ENCODE measurements at places on chromosomes 11 and 22.

GRCh38 chr22:28977481-28977971 lies 84.1 kb downstream of the C22orf31 start:
- DNase-seq: no peak

DNA sequence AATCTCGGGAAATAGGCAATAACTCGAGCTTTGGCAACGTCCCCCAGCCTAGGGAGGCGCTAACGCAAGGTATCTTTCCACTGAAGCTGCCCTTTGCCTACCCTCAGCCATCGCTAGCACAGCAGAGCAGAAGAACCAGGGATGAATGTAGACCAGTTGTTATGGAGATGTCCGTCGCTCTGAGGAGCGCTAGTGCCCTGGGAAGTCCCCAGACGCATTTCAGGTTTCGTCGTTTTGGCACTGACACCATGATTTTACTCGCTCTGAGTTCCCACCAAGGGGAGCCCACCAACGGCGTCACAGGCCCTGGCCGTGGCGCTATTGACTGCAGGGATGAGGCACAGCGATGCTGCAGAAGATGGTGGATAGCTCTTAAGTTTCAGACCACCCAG lies 22.7 kb upstream of the BDNF start:
- DNase-seq: no peak

GRCh38 chr22:24037851-24038765 lies 27.0 kb downstream of the CABIN1 start:
- no peak for DNase-seq

- peak; percentile 25 for DNase-seq
Measured at GRCh38 chr22:19207401-19207808, 28.9 kb upstream of the SLC25A1 start.

GRCh38 chr11:107217444-107217843 lies 199.2 kb upstream of the GUCY1A2 start:
- DNase-seq: no peak

DNA sequence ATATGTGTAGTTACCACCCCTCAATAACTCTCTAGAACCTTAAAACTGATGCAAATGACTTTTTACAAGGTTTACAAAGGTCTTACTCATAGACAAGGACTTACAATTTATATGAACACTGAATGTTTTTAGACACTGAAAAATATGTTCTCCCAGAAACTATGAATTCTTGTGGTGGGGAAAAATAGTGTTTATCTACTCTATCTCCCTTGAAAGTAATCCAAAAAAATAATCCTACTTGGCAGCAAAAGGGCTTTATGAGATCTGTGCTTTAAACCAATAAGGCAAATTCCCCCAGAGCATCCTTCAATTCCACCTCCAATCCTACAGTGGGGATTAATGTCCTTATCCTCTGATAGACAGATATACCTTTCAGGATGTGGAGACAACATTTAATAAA lies 1984.1 kb upstream of the RAG2 start:
- DNase-seq: no peak

DNA sequence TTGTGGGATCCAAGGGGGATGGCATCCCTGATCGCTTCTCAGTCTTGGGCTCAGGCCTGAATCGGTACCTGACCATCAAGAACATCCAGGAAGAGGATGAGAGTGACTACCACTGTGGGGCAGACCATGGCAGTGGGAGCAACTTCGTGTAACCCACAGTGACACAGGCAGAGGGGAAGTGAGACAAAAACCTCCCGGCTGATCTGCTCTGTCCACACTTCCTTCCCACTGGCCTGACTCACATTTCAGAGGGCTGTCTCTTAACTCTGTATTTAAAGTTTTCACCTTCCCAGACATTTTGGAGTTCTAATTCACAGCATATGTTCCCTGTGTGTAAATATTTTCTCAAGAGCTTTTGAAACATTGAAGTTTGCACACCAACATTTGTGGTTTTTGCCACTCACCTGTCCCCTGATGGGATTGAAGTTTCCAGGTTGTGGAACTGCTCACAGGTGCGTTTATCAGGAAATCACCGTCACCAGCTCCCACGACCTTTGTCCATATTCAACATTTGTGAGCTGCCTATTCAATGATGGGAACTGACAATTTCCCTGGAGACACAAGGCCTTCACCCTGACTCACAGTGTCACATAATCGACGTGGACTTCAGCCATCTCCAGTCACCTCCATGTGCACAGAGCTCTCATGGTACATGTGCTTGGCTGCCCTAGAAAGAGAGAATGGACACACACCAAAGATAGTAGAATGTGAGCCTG lies 99.2 kb downstream of the VPREB1 start:
- no peak for DNase-seq

DNA sequence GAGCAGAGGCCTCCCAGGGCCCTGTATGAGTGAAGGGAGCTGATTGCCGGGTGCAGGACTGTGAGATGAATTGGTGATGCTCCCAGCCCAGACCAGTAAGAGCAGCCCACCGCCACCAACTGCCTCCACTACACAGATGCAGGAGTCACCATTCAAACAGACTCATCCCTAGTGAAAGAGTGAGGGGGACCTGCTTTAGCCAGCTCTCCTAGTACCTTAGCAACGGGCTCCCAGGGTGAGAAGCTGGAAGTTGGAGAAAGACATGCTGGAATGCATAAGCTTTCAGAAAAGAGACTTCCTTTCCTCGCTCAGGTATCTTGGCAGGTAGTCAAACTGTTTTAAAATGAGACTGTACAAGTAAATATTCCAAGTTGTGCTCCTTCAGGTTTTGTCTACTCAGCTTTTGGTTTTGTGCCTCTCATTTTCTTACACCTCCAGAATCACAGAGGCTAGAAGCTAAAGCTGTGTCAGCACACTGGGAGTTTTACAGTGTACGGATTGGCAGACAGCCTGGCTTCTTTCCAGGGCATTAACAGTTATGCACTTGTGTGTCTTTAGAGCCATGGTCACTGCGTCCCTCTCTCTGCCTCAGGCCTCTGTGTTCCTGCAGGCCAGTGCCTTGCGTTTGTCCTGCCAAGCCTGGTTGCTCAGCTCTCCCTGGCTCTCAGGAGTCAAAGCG lies 146.2 kb downstream of the ATXN10 start:
- peak; percentile 42 for DNase-seq

DNA sequence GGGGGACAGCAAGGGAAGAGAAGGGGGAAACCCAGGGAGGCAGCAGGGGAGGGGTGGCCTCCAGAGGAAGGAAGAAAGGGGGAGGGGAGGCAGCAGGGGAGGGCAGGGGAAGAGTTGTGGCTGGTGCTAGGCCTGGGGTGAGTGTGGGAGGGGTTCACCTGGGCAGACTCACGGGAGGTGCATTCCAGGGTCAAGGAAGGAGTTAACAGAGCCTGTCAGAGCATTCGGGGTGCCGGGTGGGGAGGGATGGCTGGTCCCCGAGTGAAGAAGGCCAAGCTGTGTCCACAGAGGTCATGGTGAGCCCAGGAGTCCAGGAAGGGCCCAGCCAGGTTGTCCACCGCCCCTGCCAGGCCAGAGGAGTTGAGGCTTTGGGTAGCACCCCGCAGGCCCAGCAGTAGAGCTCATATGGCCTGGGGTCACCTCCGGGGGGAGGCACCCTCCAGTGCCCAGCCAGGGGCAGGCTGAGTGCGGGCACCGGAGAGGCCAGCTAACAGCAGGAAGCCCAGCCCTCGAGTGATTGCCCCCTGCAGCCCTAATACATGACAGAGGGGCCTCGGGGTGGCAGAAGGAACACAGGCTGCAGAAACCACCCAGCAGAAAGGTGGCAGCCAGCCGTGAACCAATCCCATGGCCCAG lies 31.1 kb upstream of the PPARA start:
- no peak for DNase-seq

DNA sequence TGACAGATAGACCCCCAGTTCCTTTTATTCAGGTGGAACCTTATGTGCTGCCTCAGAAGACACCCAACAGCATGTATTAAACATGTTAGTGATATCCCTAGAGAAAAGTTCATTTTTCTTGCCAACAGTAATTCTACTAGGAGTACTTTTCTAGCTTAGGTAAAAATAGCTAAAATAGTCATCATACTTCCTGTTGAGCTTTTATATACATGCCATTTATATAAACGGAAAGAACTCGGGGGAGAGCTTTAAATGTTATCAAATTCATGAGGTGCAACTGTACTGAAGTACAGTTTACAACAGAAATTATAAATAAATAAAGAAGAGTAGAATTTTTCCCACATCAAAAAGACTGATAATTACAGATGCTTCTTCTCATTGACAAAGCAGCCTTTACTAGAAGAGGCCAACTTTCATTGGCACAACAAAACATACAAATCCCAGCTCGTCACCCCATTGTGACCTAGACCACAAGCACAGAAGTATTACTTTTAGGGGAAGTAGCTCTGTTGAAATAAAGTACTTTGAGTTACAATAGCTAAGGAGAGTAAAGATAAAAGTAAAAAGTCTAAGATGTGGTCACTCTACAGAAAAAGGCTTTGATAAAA lies 59.1 kb upstream of the POU2AF2 start:
- DNase-seq: no peak

DNA sequence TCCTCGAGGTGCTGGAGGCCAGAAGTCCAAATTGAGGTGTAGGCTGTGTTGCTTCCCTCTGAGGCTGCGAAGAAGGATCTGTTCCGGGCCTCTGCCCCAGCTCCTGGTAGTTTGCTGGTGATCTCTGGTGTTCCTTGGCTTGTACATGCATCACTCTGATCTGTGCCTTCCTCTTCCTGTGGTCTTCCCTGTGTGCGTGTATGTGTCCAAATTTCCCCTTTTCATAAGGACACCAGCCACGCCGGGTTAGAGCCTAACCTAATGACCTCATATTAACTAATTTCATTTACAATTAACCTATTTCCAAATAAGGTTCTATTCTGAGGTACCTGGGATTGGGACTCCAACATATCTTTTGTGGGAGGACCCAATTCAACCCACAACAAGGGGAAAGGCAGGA lies 21.5 kb downstream of the RIBC2 start:
- DNase-seq: no peak

- no peak for DNase-seq
Measured at GRCh38 chr11:119652907-119653659, 75.9 kb downstream of the NECTIN1 start.

- DNase-seq: no peak
Measured at GRCh38 chr22:49404020-49404419, 423.7 kb downstream of the BRD1 start.

GRCh38 chr11:12494699-12495098 lies 117.3 kb downstream of the PARVA start:
- no peak for DNase-seq

DNA sequence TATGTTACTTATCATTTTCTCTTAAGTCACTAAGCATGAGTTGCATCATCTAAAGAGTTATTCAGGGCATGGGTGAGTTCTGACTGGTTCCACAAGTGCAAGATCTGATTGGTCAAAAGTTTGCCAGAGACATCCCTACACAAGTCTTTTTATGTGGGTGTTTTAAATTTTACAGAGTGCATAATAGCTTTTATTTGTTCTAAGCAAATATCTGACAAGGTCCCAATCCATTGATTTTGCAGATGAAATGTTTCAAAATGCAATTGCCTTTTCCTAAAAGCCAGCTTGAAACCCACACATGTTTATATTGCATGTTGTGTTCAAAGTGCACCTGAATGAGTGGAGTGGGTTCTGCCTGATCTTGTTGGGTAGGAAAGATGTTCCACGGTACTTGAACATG lies 101.7 kb upstream of the PAX6 start:
- DNase-seq: no peak

DNA sequence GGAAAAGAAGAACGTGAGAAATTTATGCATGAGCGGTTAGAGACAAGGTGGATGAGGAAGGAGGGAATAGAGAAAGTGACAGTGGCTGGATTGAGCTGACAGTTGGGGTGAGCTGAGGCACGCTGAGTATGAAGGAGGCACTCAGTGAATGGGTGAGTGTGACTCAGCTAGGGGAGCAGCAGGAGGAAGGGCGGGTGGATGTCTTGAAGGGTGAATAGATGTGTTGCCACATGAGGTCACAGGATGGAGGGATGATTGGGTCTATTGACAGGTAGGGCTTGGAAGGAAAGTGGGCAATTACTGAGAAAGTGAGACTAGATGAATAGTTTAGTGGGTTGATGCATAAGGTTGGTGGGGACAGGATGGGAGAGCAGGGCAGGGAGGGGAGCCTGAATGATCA lies 8.0 kb downstream of the IFITM10 start:
- DNase-seq: no peak

- DNase-seq: no peak
Measured at GRCh38 chr11:86753459-86753858, 46.9 kb upstream of the PRSS23 start.

GRCh38 chr11:122267602-122268001 lies 151.6 kb upstream of the BLID start:
- DNase-seq: no peak

GRCh38 chr11:45045683-45046471 lies 95.2 kb upstream of the TP53I11 start:
- DNase-seq: no peak

GRCh38 chr11:10599388-10600175 lies 31.1 kb upstream of the LYVE1 start:
- DNase-seq: no peak

- no peak for DNase-seq
Measured at GRCh38 chr22:17243524-17243923, 24.3 kb upstream of the ADA2 start.

GRCh38 chr11:2772544-2773031 lies 72.8 kb upstream of the KCNQ1OT1 start:
- no peak for DNase-seq

GRCh38 chr11:65588199-65589054 lies 7.2 kb downstream of the KCNK7 start:
- peak; percentile 50 for DNase-seq

GRCh38 chr22:20992456-20993303 lies 9.2 kb downstream of the THAP7 start:
- no peak for DNase-seq

DNA sequence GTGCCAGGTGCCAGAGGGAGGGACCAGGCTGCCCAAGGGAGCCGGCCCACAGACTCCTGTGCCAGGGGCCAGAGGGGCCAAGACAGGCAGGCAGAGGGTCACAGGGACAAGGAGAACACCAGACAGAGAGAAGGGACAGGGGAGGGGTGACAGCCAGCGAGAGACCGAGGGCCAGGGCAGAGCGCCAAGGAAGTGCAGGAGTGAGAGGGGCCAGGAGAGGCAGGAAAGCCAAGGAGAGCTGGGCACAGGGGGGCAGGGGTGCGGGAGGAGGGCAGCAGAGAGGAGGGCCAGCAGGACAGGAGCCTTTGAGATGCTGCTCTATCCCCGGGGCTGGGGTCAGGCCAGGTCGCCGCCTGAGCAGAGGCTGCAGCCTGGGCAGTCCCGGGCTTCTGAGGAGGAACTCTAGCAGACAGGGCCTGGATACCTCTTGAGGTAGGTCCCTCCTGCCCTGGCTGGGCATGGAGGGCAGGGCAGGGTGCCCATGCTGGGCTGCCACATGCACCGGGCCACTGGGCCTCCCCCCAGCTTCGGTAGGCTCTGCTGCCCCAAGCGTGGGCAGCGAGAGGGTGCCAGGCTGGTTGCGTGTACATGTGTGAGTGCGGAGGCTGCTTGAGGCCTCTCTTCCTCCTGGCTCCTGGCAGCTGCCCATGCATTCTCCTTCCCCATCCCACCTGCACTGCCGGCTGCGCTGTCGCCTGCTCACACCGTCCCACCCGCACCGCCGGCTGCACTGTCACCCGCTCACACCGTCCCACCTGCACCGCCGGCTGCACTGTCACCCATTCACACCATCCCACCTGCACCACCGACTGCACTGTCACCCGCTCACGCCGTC lies 12.2 kb downstream of the LSP1 start:
- no peak for DNase-seq

GRCh38 chr11:803770-804598 lies 1.0 kb downstream of the PIDD1 start:
- no peak for DNase-seq
